Neural crest cell (in vitro differentiated cells): ENCODE measurements at places on chromosomes 16 and 17. TPM values are rescaled to one million over a fixed set of nuclear protein-coding genes. Genes with fewer than 3 reads are reported as not detected.

The GRAP gene
- 2.1 and 2.8 TPM in 2 replicates for total RNA-seq

DNA sequence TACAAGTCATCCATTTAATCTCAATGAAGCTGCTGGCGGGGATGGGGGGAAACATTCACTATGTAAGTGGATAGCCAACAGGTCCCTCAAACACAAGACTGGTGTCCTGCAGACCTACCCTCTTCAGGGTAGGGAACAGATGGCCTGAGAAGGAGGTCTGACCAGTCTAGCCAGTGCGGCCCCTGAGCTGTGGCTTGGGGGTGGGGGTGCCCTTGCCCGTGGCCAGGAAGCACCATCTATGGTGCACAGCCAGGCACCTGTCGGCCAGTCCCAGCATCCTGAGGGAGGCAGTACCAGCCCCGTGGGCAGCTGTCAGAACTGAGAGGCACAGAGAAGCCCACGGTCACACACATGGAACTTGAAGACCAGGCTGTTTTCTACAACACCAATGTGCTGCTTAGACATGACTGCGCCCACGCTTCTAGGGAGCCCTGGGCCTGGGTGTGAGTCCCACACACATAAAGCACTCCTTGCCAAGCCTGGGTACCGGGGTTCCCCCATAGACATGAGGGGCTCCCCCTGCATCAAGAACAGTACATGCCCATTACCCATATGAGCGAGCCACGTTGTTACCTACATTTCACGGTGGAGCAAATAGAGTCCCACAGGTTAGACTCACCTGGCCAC is 40.9 kb downstream of the RMI2 start:
- DNase-seq, result no peak

GRCh38 chr16:68021490-68021889 is 1.5 kb downstream of the DDX28 start:
- no peak for DNase-seq

GRCh38 chr16:78249056-78249455 is 149.6 kb downstream of the WWOX start:
- no peak for DNase-seq

The SDK2 gene
- total RNA-seq, result 31.2 and 31.5 TPM in 2 replicates

- no peak for DNase-seq
Observed at GRCh38 chr17:7932483-7932891, 481 bp downstream of the CNTROB start.

DNA sequence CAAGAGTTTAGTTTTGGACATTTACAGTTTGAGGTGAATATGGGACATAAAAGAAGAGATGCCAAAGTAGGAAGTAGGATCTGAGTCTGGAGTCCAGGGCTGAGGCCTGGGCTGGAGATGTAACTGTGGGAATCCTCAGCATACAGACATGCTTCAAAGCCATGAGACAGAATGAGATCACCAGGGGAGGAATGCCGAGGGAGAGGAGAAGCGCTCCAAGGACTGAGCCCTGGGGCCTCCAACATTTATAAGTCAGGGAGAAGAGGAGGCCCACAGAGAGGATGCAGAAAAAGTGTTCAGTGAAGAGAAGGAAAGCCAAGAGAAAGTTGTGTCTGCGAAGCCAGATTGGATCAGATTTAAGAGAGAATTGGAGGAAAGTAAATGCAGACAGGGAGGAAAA is 277.5 kb upstream of the MYOCD start:
- DNase-seq, result no peak

GRCh38 chr16:72099377-72099818 is 5.8 kb downstream of the DHX38 start:
- DNase-seq, result peak; percentile 50

The ABCC3 gene
- total RNA-seq, result not detected in 2 replicates

DNA sequence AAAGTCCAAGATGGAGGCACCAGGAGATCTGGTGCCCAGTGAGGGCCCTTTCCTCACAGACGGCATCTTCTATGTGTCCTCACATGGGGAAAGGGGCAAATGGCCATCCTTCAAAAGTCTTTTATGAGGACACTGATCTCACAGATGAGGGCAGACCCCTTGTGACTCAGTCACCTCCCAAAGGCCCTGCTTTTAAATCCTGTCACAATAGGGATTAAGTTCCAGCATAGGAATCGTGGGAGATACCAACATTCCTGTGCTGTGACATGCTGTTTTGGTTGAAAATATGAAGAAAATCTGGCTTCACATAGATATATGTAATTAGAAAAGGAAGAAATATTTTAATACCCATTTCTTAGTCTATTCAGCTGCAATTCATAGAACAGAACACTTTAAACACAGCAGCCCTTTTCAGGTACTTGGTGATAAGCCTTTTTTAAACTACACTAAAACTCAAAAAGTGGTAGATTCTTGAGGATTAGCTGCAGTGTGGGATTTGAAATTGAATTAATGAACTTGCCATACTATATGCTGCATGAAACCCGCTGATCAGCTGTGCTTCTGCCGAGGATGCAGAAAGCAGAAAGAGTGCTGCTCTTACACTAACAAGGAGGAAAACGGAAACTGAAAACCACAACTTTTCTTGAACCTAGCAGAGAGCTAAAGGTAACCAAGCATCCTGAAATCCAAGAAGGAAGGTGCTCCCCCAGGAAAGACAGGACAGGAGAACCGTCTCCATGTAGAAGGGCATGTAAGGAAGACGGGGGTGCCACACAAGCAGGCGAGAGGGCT is 32.7 kb downstream of the VPS53 start:
- no peak for DNase-seq

DNA sequence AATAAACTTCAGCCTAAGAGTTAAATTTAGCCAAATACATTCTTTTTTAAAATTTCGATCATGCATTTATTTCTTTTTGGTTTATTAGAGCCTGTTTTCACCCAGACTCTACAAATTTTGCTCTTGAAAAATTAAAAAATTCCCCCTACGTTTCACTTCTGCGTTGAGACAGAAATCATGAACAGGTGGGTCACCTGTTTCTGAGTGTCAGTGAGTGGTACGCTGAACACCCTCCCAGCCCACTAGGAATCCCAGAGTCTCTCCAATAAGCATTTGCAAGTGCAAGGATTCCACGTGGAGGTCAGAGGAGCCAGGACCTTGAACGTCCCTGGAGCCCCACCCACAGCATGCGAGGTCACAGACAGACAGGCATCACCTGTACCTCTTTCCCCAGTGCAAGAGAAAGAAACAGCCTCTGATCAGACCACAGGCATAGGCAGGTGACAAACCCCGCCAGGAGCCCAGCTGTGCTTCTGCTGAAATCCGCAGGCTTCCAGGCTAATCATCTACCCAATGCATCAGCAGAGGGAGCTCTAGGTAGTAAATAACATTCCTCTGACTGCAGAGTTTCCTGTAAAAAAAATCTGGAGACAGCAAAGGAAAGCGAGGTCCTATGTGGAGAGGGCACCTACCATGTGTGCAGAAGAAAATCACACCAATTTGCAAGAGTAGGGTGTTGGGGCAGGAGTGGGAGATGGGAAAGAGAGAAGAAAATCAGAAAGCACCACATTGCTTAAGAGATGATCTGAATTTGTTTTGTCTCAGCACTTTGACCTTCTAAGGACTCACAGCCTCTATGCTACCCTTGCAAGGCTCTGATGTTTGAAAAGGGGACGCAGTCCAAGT is 5.9 kb upstream of the XYLT1 start:
- DNase-seq, result peak; percentile 43

DNA sequence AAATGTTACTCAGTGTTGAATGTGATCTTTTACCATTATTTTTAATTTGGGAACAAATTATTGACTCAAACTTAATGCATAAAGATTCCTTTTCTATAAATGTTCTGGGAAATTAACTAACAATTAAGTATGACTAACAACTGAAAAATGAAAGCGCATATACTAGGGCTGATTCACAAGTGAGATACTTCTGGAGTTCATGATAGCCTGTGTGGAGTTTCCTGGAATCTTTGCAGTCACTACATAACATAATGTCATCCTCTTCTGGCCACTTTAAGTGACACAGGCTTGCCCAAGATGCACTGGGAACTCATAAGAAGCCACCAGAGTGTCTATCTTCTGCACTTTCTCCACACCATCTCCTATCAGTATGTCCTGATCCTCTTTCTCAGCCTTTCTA is 450.3 kb upstream of the CDH11 start:
- no peak for DNase-seq

The TNS4 gene
- total RNA-seq, result not detected in 2 replicates

- DNase-seq, result peak; percentile 40
Observed at GRCh38 chr16:81492311-81492761, 47.7 kb downstream of the CMIP start.

DNA sequence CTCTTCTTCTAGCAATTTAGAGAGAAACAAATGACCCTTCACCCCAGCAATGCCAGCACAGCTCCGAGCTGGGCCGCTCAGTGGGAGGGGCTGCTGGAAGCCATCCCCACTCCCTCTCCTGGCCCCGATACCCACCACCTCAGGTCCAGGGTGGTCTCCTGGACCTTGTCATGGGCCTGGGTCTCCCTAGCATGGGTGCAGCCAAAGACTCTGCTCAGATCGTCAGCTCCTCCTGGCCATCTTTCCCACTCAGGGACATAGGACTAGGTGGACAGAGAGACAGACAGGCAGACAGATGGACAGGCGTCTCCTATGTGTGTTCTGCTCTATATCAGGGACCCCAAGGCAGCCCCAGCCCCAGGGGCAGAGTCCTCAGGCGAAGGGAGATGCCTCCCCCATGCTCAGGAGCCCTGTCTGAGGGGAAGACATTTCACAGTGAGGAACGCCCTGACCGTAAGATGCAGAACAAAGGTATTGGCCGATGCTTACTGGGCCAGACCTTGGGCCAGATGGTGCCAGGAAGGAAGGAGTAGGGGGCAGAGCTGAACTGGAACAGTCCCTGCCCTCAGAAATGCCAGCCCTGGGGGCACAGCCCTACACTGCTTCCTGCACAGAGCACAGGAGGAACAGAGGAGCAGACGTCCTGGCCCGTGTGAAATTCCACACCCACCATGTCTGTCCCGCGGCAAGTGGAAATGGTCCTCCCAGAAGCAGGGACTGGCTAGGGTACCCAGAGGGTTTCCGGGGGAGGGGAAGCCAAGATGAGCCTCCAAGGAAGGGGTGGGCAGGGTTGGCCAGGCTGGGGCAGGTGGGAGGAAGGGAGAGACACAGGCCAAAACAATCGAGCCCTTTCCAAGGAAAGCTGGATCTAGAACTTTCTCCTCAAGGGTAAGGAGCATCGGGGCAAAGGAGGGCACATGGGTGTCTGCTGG is 13.0 kb downstream of the PITPNM3 start:
- no peak for DNase-seq

DNA sequence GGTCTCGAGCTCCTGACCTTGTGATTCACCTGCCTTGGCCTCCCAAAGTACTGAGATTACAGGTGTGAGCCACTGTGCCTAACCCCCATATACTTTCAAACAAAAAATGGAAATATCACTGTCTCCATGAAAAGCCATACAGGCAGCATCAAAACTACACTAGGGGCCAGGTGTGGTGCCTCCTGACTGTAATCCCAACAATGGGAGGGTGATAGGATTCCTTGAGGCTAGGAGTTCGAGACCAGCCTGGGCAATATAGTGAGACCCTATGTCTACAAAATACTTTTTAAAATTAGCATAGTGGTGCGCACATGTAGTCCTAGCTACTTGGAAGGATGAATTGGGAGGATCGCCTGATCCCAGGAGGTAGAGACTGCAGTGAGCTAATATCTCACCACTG is 15.7 kb downstream of the HMOX2 start:
- DNase-seq, result no peak

DNA sequence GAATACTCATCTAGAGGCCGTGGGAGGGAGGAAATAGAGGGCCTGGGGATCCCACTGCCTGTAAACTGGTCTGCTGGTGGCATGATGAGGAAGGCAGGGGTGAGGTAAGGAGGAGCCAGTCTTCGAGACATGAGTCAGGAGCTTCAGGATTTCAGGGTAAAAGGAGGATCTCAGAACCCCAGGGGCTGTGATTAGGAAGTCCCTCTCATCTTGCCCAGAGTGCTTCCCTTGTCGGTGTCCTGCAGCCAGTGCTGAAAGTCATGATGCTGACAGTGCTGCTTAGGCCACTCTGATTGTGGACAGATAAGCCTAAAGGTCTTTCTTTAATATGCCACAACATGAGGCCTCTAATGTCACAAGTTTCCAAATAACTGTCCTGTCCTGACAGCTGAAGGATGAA is 29.6 kb downstream of the COG4 start:
- DNase-seq, result no peak

The KRT25 gene
- total RNA-seq, result not detected in 2 replicates

DNA sequence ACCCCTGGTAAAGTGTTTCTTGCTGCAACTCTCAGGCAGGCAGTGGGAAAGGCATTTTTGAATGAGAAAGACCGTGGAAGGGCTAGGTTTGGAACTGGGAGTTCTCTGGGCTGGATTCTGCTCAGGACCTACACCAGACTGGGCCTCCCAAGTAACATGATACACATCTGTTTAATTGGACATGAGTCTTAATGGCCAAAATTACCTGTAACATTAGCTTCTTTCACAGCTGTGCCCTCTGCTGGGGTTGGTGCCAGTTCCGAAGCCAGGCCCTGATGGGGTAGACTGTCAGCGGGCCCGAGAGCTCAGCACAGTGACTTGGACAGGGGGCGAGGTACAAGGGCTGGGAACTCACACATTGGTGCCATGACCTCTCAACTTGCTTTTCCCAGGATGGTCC is 118.9 kb upstream of the IRX3 start:
- no peak for DNase-seq

GRCh38 chr17:32191306-32191705 is 49.0 kb downstream of the RHOT1 start:
- no peak for DNase-seq

GRCh38 chr17:79796763-79797491 is at the start of gene CBX8:
TSS of gene CBX8 (minus strand) at chr17:79797077. CDS start at chr17:79796998, 79 bp downstream.
- DNase-seq, result peak; percentile 100

The KREMEN2 gene
- 1.0 TPM in 2 replicates for total RNA-seq

The PABPN1L gene
- total RNA-seq, result not detected in 2 replicates

DNA sequence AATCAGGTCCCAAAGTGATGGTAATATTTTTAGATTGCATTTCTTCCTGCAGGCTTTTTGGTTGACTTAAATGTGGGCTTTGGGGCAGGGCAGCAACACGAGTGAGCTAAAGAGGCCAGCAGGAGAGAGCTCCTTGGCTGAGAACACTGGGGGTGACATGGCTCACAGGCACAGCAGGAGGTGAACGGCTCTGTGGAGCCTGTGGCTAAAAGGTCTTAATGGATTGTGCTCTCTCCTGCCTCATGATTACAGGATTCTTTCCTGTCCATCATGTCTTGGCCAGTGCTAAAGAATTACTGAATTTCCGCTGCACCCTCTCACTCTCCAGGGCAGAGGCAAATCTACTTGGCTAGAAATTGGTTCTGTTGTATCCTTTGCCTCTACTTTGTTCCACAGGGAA is 366.6 kb downstream of the HS3ST4 start:
- no peak for DNase-seq

The ELMO3 gene
- total RNA-seq, result 3.9 and 4.5 TPM in 2 replicates

The ATAD5 gene
- total RNA-seq, result 24.0 and 26.3 TPM in 2 replicates

GRCh38 chr16:86968866-86969265 is 348.3 kb downstream of the C16orf95 start:
- no peak for DNase-seq

The IGF2BP1 gene
- total RNA-seq, result 536 and 543 TPM in 2 replicates

- DNase-seq, result no peak
Observed at GRCh38 chr17:27477050-27477888, 21.0 kb downstream of the KSR1 start.

GRCh38 chr16:47983999-47984580 is 171.7 kb downstream of the ABCC12 start:
- DNase-seq, result no peak

The NPIPB9 gene
- total RNA-seq, result 1.6 and 3.7 TPM in 2 replicates

The MEIOC gene
- 0.70 and 1.3 TPM in 2 replicates for total RNA-seq
